Activated T-helper 9 cell treated with anti-CD3 and anti-CD28 coated beads, Interleukin-2, amount 50 U/mL, for 16 hours (primary cell): ENCODE measurements at places on chromosomes 2 and 18.
A peak's percentile ranks its signal among the peaks of the same experiment; 100 is the strongest.

GRCh38 chr2:179751163-179751809 lies 110.1 kb downstream of the ZNF385B start:
- no peak for DNase-seq

DNA sequence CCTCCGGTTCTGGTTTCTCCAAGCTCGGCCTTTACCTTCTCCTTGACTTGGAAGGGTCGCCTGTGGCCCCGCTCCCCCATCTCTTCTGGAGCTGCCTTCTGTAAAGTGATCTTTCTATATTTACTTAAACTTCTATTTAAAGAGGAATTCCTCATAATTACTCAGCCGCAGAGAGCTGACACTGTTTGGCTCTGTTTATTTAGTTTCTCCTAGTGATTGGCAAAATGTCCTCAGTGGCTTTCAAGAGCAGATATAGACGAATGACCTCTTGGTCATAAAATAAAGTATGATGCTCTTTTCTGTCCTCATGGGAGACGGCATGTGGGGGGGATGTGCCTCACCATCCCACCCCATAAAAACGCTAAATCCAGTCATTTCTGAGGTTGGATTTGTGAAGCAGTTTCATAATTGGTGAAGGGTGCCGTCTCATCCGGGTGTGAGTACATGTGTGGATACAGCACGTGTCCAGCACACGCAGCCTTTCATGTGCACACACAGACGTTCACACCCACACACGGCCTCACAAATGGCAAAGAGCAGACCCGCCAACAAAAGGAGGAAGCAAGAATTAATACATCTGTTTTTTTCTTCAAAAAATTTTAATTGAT lies 43.4 kb upstream of the SMAD7 start:
- no peak for DNase-seq

- no peak for DNase-seq
Observed at GRCh38 chr2:118186858-118187254, 98.6 kb downstream of the INSIG2 start.

- DNase-seq: no peak
Observed at GRCh38 chr18:24763765-24764513, 303.5 kb downstream of the HRH4 start.

DNA sequence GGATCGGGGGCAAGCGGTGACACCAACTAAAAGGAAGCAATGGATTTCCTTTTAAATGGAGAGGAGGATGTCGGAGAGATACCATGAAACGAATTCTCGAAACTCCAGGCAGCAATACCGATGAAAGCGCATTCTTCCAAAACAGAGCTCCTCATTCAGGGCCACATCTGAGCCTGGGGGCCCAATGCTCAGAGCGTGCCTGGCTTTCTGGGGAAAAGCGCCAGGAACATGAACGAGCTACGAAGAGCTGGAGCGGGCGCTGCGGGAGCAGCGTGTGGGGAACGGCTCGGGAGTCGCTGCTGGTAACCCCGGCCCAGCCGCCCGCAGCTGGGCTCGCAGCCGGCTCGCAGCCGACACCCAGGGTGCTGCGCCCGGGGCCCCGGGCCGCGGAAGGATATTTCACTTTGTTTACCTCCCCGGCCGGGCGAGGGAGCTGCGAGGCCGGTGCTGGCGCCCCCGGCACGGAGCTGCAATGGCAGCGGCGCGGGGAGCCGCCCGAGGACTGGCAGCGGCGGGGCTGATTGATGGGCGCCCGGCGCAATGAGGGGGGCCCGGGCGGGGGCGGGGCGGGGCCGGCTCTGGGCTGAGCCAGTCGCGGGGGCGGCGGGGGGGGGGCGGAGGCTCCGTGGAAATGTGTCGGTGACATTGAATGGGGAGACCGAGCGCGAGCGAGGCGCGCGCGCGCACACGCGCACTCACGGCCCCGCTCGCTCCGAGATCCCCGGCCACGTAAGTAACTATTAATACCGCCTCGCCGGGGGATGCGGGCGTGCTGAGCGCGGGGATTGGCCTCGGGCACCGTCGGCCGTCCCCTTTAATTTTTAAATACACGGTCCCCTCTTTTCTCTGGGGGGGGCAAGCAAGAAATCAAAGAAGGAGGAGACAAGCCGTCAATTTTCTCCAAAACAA lies at the start of gene TRIB2:
Gene TRIB2, plus strand, starts transcription at position 655 of the 909 bp plus-strand sequence. CDS start 1,372 bp downstream, outside the sequence.
- peak; percentile 86 for DNase-seq
